ENCODE measurements at places on chromosomes 12 and 14.

- no peak for DNase-seq
Measured at GRCh38 chr14:88269806-88270420, 53.2 kb downstream of the KCNK10 start.

GRCh38 chr14:23865502-23865901, 88.1 kb upstream of the DHRS4 start:
- no peak for DNase-seq

- DNase-seq, result no peak
Measured at GRCh38 chr12:7017870-7018349, 366 bp downstream of the LPCAT3 start.

DNA sequence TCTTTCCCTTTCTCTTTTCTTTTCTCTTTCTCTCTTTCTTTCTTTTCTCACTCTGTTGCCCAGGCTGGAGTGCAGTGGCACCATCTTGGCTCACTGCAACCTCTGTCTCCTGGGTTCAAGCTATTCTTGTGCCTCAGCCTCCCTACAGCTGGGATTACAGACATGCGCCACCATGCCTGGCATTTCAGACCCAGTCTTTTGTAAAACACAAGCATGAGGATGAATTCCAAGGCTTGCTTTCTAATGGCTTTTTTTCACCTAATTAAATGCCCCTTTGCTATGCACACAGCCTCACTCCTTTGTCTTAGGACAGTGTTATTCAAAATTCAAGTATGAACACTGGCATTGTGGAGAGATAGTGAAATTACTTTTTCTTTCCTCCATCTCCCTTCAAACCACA, 6.0 kb upstream of the SLC38A2 start:
- no peak for DNase-seq

DNA sequence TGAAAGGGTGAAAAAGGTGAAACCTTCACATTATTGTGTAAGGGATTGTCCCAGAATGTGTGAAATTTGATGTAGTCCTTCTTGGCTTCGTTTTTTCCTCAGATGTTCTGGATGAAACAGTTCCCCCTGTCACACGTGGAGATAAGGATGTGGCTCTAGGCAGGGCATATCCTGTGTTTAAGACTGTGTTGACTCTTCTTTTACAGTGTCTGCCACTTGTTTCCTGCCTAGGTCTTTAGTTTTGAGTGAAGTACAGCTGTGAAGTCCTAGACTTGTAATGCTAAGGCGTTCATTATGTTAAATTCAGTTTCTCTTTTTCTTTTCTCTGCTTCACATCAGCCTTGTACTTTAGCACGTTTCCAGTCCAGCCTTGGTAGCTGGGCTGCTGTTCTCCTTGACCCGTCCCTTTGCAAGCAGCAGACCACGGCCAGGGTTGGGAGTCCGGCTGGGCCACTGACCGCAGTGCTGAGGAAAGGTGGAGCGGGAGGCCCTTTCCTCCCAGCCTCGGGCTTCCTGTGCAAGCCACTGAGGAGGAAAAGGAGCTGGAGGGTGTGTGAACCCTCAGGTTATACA, 59.1 kb downstream of the RASSF3 start:
- no peak for DNase-seq

DNA sequence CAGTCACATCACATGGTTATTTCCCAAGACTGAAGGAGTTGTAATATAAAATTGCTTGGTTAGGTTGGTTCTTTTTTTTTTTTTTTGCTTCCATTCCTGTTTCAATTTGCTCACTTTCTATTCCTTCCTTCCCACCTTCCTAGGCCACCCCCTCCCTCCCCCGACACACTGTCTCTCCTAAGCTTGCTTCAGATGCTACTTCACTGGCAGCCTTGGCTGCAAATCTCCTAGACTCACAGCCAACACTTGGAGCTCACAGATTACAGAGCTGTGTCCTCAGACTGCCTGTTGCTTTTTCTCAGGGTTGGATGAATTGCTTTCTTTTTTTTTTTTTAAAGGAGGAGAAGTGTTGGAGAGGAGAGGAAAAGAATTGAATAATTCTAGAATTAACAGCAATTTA, 77.3 kb upstream of the GRIN2B start:
- no peak for DNase-seq

DNA sequence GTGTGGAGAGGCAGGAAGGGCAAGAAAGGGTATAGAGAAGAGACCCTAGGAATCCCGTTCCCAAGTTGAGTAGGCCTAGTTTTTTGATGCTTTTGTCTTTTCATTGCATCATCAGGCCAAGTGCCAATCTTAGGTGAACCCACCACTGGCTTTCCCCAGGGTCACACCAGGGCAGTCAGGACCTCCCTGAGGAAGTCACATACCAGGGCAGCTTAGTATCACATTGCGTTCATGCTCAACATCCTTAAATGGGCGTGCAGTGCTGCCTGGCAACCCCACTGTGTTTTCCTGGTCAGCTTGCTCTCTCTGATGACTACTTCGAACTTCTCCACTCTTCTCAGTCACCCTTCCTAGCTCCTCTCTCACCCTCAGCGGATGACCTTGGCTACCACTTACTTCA, 9.0 kb downstream of the ASIC1 start:
- DNase-seq, result no peak

DNA sequence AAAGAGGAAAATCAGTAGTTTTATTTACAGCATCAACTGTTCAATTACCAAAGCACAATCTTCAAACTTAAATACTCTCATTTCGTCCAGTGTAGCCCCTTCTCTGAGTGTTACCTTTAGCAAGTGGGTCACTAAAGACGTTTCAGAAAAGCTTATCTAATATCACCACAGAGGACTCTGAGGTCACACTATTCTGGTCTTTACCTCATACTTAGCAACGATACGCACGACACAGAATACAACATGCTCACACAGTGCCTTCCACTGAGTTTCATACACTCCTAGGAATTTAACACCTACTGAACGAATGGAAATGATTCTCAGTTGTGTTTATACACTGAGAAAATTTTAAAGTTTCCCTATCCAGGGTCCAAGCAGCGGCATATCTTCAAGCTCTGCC, 2.0 kb downstream of the SYT10 start:
- DNase-seq, result no peak

DNA sequence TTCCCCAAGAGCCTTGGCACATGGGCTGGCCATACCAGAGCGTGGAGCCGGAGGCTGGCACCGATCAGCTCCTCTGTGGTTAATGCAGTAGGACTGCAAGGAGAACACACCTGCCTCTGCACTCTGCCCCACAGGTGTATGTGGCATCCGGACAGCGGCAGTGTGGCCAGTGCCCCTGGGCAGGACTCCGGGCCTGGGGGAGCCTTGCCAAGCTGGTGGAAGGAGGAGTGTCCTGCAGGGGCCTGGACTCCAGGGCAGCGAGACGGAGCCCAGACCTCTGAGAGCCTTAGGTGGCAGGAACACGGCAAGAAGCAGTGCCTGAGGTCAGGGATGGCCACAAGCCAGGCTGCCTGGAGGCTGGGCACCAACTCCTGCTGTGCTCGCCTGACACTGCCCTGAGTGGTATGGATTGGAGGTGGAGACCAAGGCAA, 5.3 kb upstream of the BEGAIN start:
- no peak for DNase-seq

DNA sequence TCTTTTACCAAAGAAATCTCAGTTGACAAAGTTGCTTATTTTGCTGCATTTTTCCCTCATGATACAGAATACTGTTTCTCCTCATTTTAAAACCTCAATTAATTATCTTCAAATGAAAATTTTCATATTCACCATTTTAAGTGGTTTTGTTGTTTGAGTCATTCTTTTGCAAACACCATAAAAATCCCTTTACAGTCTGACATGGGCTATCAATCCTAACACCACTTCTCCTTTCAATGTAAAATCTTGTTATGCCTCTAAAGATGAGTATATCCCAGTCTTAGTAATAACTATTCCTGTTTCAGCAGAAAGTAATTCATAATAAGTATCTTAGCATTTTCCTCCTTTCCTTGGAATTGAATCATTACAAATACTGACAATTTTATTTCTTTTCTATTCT, 192.2 kb downstream of the SYT1 start:
- no peak for DNase-seq

GRCh38 chr12:11576104-11576503, 73.4 kb upstream of the ETV6 start:
- DNase-seq, result no peak

GRCh38 chr12:108332791-108333382, 6.2 kb downstream of the CMKLR1 start:
- DNase-seq, result no peak

DNA sequence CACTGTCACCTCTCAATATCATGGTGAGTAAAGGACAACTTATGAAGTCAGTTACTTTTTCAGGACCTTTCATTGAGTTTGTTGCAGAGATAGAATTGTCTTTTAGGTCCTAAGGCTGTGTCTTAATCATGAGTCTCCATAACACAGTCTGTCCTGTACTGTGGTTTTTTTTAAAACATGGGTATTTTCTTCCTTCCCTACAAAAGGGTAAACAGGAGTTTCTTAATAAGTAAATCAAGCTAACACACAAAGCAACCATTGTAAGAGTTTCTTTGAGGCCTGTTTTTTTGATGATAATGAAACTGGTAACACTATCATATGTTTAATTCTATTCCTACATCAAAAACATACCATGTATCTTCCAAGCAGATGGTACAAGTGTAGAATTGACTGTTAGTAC, 101.4 kb downstream of the PLEKHA5 start:
- DNase-seq, result no peak

DNA sequence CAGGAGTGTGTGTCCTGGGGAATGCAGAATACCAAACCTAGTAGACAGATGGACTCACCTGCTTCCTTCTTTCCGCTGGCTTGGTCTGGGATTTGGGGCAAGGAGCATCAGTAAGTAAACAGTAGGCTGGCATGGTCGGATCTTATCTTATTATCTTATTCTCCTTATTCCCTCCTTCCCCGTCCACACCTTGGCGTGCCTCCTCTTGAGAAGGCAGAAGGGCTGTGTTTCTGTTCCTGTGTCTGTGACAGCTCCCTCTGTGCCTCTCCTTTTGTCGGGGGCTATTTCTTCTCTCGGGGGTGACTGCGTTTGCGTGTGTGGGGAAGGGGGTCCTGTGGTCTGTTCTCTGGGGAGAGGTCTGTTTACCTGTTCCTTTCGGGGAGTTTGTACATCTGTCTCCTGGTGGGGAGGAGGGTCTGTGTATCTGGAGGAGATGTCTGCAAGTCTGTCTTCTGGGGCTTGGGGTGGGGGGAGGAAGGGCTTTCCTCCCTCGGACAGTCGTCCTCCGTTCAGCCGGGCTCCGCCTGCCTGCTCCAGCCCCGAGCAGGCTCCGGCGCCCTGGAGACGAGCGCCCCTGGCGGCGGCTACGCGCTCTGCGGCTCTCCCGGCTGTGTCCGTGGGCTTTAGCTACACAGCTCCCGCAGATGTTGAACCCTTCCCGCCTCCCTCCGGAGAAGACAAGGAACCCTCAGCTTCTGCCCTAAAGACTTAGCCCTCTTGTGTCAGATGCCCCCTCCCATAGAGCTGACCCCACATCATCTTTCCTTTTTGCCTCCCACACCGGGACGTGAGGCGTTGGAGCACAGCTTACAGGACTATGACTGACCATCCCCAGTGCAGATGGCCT, 4.4 kb downstream of the KRT86 start:
- peak; percentile 57 for DNase-seq

- DNase-seq, result no peak
Measured at GRCh38 chr14:92607702-92608429, 94.3 kb downstream of the RIN3 start.

DNA sequence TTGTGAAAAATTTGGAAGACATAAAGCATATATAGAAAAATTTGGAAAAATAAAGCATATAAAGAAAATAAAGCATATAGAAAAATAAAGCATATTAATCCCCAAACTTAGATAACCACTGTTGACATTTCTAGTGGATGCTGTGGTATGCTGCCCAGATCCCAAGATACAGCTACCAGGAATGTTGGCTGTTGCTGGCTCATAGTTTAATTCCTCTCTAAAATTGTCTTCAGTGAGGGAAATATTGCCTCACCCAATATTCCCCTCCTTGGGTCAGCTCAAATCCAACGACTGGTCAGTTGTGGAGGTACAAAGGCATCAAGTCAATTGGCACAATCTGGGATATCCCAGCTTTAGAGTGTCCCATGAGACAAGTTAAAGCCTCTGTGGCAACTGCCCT, 10.1 kb upstream of the KICS2 start:
- DNase-seq, result no peak

DNA sequence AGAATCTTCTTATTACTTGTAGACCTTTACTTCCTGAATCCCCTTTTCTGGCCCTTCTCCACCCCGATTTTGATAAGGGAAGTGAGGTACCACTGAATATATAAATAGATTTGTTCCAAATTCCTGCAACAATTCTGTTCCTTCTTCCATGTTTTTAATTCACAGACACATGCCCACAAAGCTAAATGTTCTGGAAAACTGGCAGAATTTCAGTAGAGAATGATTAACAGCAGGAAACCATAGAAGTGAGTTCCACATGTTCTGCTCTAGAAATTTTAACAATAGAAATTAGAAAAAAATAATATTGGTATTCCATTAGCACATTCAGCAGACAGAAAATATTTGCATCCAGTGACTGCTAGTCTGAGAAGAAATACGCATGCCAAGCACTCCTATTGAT, 139.6 kb downstream of the SLC2A13 start:
- DNase-seq, result no peak

DNA sequence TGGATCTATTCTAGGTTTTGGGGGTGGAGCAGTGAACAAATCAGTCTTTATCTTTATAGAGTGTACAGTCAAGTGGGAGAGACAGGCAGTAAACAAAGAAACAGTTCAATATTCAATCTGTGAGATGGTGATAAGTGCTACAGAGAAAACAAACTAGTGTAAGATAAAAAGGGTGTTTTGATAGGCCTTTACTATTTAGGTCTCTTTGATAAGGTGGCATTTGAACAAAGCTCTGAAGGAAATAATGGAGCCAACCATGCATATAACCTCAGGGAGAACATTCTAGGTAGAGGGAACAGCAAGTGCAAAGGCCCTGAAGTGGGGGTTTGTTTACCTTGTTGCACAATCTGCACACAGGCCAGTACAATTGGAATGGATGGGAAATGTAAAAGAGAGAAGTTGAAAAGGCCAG, 47.3 kb downstream of the PTPN11 start:
- no peak for DNase-seq

DNA sequence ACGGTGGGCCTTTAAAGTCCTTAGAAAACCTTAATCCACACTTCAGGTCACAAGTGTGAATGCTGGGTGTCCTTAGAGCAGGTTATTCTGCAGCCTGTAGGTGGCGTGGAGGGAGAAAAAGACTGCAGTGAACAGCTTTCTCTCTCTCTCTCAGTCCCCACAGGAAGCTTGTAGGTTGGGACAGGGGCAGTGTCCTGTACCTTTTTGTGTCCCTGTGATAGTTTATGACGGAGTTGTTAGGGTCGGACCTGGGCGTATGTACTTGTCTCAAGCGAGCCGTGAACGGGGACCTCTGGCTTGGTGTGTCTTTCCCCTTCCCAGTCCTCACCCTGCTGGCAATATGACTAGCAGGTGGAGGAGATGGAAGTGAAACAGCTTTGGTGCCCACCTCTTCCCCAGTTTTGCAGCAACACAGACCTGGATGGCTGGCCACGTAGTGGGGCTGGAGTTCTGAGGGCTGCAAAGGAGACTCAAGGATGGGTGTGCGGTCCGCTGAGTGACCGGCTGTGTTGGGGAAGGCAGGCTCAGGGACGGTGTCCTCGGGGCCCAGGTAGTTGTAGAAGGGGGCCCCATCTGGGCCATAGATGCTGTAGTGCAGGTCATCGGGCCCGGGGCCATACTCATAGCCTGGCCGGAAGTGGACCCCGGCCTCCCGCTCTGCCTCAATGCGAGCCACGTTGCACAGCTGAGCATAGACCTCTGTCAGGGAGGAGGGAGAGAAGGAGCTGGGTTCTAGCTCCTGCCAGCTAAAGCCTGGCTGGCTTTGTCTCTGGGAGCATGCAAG, 8.9 kb downstream of the ISCA2 start:
- DNase-seq, result no peak
